ENCODE measurements at places on chromosomes 12 and 14.

- no peak for DNase-seq
Observed at GRCh38 chr14:67940486-67941455, 121.2 kb downstream of the RAD51B start.

DNA sequence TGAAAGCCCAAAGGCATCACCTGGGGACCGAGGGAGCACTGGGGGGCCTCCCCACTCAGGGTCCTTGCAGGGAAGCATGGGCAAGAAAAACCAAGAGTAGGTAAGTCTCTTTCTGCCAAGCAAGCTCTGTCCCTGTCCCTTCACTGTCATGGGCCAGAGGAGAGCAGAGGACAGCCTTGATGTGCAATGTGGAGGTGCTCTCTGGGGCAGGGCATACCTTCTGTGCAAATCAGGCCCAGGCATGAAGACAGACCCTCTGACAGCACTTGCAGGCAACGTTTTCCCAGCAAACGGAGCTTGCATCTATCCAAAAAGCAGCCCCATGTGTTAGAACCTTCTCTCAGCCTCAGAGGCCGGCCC, 192.5 kb upstream of the PWP1 start:
- no peak for DNase-seq

GRCh38 chr12:76523408-76523807, 36.2 kb downstream of the OSBPL8 start:
- no peak for DNase-seq

DNA sequence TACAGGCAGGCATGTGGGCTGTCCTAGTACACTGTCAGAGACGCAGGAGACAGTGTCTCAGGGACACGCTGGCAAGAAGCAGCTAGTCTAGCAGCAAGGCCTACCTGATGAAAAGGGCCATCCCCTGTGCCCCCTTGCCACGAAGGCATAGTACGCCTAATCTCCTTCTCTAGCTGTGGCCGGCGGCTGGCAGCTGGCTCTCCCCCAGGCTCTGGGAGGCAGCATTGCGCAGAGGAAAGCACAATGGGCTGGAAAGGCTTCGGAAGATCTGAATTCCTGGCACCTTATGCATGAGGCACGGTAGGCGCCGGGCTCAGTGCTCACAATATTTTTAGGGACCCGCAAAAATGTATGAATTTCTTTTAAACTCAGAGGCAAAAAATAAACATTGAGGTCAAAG, 16.0 kb upstream of the PLEKHH1 start:
- DNase-seq: peak; percentile 69

- DNase-seq: no peak
Observed at GRCh38 chr12:28051516-28052354, 79.2 kb upstream of the PTHLH start.

DNA sequence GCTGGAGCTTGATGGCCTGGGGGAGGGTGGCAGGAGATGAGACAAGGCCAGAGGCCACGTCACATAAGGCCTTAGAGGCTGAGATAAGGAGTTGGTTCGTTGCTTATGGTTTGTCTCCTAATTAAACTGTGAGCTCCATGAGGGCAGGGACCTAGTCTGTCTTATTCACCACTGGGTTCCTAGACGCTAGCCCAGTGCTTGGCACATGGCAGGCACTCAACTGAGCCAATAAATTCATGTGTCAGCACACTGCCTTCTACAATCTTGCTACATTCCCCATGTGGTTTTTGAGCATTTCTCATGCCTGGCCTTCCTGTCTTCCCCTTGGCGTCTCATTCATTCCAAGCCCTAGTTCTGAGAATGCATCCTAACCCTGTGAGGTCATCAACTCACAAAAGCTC, 92.5 kb upstream of the MED13L start:
- DNase-seq: no peak

GRCh38 chr12:115811045-115811444, 466.4 kb downstream of the MED13L start:
- DNase-seq: no peak

DNA sequence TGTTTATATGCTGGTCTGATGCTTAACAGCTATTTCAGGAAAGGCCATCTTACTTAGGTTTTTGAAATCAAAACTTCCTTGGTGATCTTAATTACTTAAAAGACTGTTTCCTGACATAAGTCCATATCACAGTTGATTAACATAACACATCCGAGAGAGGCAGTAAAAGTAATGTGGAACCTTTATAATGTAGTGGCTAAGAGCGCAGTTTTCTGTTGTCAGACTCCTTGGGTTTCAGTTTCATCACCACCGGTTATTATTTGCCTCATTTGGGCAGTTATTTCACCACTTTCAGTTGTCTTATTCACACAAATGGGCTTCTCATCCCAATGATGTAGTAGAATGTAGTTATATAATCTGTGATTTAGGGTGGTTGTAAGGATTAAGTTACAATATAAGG, 30.9 kb downstream of the TBC1D15 start:
- DNase-seq: no peak

GRCh38 chr12:27772328-27773049, 7.5 kb upstream of the KLHL42 start:
- DNase-seq: no peak

DNA sequence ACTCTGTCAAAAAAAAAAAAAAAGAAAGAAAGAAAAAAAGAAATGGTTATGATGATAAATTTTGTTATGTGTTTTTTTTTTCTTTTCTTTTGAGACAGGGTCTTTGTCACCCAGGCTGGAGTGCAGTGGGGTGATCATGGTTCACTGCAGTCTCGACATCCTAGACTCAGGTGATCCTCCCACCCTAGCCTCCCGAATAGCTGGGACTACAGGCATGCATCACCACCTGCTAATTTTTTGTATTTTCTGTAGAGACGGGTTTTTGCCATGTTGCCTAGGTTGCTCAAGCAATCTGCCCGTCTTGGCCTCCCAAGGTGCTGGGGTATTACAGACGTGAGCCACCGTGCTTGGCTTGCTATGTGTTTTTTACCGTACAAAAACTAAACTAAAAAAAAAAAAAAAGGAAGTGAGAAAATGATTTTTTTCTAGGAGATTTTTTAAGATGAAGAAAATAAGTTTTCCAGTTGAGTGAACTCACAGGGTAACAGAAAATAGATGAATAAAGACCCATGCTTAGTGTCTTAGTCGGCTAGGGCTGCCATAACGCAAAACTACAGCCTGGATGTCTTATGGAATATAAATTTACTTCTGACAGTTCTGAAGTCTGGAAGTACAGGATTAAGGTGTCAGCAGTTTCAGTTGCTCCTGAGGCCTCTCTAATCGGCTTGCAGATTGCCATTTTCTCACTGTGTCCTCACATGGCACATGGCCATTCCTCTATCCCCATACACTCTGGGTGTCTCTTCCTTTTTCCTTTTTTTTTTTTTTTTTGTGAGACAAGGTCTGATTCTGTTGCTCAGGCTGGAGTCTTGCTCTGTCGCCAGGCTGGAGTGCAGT, 13.2 kb upstream of the APOF start:
- no peak for DNase-seq

DNA sequence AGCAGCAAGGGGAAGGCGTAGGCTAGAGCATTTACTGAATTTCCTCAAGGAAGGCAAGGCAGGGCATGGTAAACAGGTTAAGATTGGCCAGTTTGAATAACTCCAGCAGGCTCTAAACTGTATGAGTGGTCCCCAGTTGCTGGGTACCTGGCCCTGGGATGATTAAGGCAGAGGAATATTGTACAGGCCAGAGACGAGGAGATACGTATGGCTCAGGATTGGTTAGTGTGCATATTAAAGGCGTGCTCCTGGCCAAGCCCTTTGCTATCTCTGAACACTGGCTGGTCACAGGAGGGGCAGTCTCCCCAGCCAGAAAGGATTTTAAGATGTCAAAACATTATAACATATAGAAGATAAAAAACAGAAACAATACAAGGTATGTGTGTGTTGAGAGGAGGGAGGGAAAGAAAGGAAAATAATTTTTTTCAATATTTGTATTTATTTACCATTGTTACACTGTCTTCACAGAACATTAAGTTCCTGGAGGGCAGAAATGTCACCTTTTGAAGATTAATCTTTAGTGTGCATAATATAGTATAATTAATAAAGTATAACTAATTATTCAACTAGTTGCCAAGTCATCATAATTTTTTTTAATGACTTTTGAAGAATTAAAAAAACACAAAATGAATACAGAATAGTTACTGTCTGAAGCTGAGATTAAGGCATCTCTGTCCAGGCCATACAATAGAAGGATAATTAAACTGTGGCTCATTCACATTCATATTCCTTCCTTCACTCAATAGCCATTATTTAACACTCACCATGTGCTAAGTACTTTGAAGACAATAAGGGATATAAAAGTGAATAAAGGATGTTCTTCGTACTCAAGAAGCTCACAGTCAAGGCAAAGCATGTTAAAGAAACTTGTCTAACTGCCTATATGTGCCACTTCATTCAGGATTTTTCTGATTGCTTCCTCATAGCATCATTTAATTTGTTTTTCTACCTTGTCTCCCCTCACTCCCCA, 41.9 kb downstream of the DCP1B start:
- no peak for DNase-seq

DNA sequence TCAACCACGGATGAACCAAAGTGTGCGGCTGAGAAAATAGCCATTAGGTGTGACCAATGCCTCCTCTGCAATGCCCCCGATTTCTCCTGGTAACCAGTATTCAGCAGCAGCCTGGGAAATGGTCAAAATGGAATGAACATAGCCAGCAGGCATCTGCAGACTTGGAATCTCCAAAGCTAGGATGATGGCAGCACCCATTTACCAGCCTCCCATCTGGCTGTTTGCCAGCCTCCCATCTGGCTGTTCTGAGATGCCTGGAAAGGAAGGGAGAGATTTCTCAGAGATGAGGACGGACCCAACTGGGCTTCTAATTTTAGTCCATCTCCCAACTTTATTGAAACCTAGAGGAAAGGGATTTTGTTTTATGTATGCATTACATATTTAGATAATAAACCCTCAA, 16.2 kb downstream of the CLMN start:
- no peak for DNase-seq

DNA sequence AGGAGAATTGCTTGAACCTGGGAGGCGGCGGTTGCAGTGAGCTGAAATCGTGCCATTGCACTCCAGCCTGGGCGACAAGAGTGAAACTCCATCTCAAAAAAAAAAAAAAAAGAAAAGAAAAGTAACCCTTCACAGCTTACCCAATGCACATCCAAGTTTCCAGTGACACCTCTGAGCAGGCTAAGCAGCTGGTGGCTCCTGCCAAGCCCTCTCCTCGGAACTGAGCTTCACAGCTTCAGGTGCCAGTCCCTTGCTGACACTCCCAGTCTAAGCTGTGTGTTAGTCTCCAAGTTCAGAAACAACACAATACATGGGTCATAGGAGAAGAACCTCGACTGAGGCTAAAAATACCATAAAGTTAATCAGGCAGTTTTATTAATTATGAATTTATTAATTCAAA, 7.9 kb downstream of the CD9 start:
- DNase-seq: no peak

DNA sequence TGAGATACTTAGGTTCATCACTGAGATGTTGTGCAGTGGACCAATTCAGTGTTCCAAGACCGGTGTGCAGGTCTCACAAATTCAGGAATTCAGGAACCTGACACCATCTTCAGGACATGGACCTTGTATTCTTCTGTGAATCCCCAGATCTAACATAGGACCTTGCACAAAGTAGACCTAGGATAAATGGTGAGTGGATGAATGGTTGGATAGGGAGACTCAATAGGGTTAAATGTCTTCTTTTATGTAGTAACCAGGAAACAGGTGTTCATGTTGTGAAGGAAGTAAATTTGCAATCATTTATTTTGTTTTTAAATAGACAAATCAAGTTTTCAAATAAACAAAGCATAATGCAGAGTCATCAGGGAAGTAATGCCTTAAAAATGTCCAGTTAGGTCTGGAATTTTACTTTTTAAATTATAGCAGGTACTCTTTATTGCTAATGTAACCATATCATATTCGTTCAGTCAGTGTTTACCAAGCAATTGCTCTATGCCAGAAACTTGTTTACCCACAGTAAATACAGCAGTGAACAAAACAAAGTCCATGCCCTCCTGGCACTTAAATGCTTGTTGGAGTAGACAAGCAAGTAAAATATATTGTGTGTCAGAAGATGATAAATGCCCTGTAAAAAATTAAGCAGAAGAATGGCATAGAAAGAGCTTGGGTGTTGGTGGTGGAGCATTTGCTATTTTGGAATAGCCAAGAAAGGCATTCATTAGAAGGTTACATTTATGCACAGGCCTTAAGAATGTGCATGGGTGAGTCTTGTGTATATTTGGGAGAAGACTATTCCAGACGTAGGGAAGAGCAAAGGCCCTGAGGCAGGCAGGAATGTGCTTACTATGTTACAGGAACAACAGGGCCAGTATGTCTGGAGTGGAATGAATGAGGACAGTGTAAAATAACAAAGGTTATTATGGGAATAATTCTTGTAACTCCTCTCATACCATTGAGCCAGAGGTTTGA, 26.3 kb downstream of the RXYLT1 start:
- no peak for DNase-seq

- no peak for DNase-seq
Observed at GRCh38 chr14:89503431-89503996, 86.5 kb upstream of the FOXN3 start.

DNA sequence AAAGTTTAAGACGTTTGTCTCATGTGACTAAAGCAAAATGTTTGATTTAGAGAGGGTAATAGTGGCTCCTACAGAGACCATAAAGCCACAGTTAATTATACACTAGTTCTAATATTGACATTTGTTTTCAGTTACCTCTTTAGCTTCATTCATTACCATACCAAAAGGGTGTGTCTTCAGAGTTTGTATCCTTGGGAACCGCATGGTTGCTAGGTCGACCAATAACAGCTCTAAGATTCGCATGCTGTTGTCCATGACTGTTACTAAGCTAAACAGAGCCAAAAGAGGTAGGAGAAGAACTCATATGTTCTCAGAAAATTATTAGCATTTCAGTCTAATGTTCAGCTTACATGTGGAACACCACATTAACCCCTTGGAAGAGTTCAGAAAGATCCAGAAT, 36.2 kb upstream of the ETNK1 start:
- DNase-seq: no peak

DNA sequence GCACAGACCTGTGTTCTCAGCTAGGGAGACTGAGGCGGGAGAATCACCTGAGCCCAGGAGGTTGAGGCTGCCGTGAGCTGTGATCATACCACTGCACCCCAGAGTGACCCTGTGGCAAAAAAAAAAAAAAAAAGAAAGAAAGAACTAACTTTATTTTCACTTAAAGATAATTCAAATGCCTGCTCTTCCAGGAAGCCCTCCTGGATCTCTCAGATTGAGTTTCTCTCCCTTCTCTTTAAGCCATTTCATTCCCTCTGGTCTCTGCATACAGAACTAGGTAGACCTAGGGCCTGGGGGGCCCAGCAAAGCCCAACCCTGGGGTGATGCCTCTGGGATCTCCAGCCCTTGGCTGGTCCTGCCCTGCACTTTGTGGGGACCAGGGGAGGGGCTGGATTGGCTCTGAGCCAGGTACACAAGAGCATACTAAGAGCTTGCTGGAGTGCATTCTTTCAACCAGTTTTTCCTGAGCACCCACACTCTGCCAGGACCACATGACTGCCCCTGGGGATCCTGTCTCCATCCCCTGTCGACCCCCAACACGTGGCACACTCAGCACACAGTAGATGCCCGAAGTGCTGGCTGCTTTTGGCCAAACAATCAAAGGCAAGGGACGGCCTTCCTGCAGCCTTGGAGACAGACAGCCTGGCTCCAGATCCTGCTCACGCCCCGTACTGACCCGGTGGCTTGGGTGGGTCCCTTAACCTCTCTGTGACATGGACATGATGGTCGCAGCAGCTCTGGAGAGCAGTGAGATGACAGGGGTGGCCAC, 52.7 kb downstream of the CYP46A1 start:
- peak; percentile 61 for DNase-seq

- DNase-seq: no peak
Observed at GRCh38 chr14:99329711-99330315, 57.8 kb upstream of the BCL11B start.
